K562 (cell line): ENCODE measurements at places on chromosomes 16 and 17. TPM values are rescaled to one million over a fixed set of nuclear protein-coding genes. Genes with fewer than 3 reads are reported as not detected.

The SBK1 gene
- 0.01 and 0.03 TPM in 2 replicates for polyA plus RNA-seq

The GPR139 gene
- polyA plus RNA-seq: not detected in 2 replicates

The TMEM132E gene
- not detected in 2 replicates for polyA plus RNA-seq

The PYY gene
- not detected in 2 replicates for polyA plus RNA-seq

The CHRNE gene
- polyA plus RNA-seq: not detected in 2 replicates

The SCNN1B gene
- polyA plus RNA-seq: not detected in 2 replicates

The LGALS9B gene
- not detected in 2 replicates for polyA plus RNA-seq

The MYH1 gene
- not detected in 2 replicates for polyA plus RNA-seq

The TLCD2 gene
- 0.73 and 1.0 TPM in 2 replicates for polyA plus RNA-seq

The CCL18 gene
- polyA plus RNA-seq: not detected in 2 replicates

The IRX5 gene
- polyA plus RNA-seq: 1.8 and 2.0 TPM in 2 replicates

The GAS7 gene
- not detected in 2 replicates for polyA plus RNA-seq

The ZSCAN10 gene
- polyA plus RNA-seq: not detected in 2 replicates

The EMC6 gene
- 136 and 159 TPM in 2 replicates for polyA plus RNA-seq

The TMEM235 gene
- polyA plus RNA-seq: not detected in 2 replicates

The CCL1 gene
- polyA plus RNA-seq: not detected in 2 replicates

The SPATA22 gene
- 0.36 and 0.53 TPM in 2 replicates for polyA plus RNA-seq

The P2RX1 gene
- 18.4 and 18.8 TPM in 2 replicates for polyA plus RNA-seq

The FOXN1 gene
- not detected in 2 replicates for polyA plus RNA-seq

The HYDIN gene
- 0.07 TPM in 1 of 2 replicates, not detected in the other for polyA plus RNA-seq

The C17orf113 gene
- 0.38 and 0.71 TPM in 2 replicates for polyA plus RNA-seq

The PPP1R1B gene
- not detected in 2 replicates for polyA plus RNA-seq

The CA7 gene
- polyA plus RNA-seq: 0.05 TPM in 1 of 2 replicates, not detected in the other

The KRTAP4-9 gene
- not detected in 2 replicates for polyA plus RNA-seq

The HSD11B2 gene
- 1.4 and 2.2 TPM in 2 replicates for polyA plus RNA-seq

The DVL2 gene
- 25.8 and 28.5 TPM in 2 replicates for polyA plus RNA-seq

The SOST gene
- not detected in 2 replicates for polyA plus RNA-seq

The BAIAP2 gene
- 17.3 and 23.2 TPM in 2 replicates for polyA plus RNA-seq

The ALDH3A2 gene
- not detected in 2 replicates for polyA plus RNA-seq

The VPS9D1 gene
- 3.0 and 3.5 TPM in 2 replicates for polyA plus RNA-seq

The JUP gene
- 53.6 and 70.3 TPM in 2 replicates for polyA plus RNA-seq
